ENCODE measurements at places on chromosomes 1 and 21.

- ATAC-seq = no peak
These were observed 129.9 kb downstream of the RERE start for GRCh38 chr1:8687538-8687937.

GRCh38 chr21:42782723-42783242 is 96.6 kb downstream of the WDR4 start:
- ATAC-seq = no peak

DNA sequence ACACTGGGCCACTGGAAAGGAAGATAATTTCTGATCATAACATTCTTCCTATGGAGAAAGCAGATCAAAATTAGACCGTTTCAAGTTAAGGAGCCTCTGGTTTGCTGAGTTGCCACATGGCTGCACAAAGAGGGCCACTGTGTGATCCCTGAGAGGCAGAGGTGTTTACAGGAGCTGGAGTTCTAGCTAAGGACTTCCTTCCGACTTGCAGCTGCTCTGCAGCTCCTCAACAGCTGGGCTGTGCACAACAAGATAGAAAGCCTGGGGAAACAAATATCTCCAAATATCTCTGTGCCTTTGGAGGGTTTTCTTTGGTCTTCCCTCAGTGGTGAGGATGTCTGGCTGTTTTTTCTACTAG is 26.8 kb downstream of the GADD45A start:
- no peak for ATAC-seq

DNA sequence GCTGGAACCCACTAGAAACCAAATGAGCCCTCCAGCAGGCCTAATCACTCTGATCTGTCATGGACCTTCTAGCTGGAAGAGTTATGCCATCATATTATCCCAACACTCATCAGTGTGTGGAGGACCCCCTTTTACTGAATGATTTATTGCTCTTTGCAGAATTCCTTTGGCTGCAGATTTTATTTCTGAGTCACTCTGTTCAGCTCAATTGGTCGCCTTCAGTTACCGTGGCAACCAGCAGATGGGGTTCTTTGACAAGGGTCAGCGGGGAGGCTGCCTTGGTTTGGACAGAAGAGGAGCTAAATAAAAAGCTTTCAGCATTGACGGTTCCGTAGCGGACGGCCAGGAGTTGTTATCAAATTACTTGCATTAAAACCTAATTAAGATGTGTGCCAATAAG is 220.1 kb downstream of the SDCCAG8 start:
- no peak for ATAC-seq

DNA sequence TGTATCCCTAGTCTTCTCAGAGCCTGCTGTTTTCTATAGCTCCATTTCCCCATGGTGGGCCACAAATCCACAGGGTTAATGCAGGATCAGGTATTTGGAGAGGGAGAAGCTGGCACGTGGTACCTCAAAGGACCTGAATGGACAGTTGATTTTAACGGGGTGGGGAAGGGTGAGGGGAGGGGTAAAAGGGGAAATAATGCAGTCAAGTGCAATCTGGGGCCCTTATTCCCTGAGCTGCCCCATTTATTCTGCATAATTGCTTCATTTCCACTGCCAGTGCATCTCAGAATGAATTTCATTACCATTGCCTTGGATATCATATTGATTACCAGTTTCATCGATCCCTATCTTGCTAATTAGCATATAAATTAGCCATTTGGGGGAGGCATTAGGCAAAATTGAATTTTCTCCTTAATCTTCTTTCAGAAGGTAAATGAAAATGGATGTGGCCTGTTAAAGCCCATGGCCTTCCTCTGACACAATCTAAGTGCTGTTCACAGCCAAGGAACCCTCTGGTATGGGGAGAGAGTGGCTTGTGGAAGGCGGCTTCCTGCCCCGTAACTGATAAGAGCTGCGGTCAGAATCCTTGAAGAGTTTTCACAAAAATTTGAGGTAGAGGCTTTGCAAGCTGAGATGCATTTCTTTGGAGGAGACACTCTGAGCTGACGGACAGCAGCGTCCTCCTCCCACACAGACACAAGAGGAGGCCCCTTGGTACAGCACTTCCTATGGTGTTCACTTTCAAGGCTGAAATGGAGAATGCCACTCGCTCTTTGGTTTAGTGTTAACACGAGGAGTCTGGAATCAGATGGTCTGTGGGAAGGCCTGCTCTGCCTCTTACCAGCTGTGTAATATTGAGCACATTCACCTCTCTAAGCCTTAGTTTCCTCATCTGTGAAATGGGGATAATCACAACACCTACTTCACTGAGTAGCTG is 34.4 kb downstream of the PHC2 start:
- ATAC-seq = no peak

DNA sequence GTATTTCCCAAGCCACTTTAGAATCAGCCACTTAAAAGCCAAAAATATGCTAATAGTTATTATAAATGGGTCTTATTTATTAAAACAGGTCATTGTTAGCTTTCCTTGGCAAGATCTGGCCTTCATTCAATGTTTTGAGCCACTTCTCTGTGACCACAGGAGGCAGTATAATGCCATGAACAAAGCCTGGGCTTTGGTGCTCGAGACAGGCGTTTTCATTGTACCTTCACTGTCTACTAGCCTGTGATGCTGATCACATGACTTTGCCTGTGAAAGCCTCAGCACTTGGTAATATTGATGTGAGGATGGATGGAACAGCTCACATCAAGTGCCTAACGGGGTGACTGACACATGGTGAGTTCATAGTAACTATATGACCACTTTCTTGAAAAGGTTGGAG is 217.0 kb downstream of the RWDD3 start:
- ATAC-seq = no peak

DNA sequence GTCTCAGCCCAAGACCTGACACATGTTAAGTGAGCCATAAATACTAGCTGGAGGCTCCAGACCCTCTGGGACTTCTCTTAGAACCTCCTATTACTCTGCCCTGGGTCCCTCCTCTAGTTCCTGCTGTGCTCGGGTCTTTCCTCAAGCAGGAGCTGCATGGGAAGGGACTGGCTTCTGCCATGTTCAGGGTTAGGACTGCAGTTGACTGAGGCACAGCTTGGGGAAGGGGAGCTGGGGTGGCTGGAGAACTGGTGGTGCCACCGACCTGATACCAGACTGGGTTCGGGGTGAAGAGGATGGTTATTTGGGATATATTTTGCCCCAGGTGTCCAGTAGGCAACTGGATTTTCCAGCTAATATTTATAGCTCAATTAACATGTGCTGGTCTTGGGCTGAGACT is 15.7 kb downstream of the HYI start:
- ATAC-seq = no peak
